Activated naive CD4-positive, alpha-beta T cell treated with anti-CD3 and anti-CD28 coated beads for 36 hours (primary cell): ENCODE measurements at places on chromosomes 1 and 21.

DNA sequence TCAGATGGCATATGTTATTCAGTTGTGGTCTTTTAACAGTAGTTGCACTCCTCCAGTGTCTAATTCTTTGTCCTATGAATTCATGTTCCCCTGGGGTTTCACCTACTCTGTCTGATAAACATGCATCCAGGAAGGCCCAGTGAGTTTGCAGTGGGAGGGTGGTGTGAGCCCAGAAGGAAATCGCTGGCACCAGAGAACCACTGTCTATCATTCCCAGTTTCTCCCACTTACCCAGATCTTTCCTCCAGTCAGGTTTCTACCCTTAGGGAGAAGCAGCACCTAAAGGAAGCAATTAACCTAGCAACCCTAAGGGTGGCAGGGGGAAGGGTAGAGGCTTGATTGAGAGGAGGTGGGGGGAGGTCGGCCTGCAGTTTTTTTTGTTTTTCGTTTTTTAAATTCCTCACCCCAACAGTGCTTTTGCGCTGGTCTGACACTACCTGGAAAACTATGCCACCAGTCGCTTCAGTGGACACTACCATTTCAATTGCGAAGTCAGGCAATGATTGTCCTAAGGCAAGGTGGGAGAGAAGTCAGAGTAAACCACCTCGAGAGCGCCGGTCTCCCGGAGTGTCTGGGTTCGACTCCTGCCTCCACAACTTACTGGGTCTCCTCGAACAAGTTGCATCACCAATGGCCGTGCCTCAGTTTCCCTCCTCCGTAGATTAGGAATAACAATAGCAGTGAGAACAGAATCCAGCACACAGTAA, 766 bp upstream of the SLC44A3 start:
- no peak for DNase-seq

DNA sequence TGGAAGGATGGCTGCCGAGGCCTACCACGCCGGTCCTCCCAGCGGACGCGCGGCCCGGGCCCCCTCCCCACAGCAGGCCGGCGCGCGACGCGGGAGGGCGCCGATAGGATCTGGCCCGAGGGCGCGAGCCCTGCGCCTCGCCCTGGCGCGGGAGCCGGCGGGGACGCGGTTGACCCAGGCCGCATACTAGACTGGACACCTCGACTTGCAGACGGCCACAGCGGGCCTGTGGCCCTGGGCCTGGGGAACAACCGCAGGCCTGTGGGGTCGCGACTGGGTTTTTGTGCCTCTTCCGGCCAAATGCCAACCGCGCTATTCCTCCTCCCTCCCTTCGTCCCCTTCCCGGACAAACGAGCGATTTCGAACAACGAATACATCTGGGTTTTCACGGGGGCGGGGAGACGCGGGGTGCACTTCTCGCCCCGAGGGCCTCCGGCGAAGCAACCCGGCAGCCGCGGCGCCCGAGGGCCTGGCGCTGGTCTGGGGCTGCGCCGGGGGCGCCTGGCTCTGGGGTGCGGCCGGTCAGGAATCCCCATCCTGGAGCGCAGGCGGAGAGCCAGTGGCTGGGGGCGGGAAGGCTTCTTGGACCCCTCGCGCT, 2.4 kb downstream of the NHLH2 start:
- no peak for DNase-seq

DNA sequence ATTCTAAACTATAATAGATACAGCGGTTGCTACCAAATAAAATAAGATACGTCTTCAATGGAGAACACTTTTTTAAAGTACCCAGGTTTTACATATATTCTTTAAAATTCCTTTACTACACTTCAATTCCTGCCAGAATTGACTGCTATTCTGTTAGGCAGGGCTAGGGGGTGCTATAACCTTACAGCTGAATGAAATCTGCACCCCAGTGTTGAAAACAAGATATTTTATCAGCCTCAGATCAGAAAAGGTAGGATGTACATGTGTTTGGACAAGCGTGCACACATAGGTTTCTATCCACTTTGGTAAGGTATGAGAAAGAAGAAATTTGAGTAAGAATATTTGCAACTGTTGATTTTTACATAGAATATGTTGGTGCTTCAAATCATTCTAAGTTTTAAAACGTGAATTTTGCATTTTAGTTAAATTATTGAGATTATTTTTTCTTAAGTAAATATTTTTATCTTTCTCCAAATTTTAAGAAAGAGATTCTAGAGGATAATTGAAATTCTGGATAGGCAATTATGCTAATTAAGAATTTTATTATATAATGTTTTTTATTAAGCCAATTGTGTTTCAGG, 490.8 kb upstream of the ADGRL4 start:
- DNase-seq: peak; percentile 16

- no peak for DNase-seq
Observed at GRCh38 chr1:6603915-6604558, 1.4 kb upstream of the KLHL21 start.

- DNase-seq: no peak
Observed at GRCh38 chr1:56285554-56286402, 293.6 kb downstream of the PLPP3 start.

DNA sequence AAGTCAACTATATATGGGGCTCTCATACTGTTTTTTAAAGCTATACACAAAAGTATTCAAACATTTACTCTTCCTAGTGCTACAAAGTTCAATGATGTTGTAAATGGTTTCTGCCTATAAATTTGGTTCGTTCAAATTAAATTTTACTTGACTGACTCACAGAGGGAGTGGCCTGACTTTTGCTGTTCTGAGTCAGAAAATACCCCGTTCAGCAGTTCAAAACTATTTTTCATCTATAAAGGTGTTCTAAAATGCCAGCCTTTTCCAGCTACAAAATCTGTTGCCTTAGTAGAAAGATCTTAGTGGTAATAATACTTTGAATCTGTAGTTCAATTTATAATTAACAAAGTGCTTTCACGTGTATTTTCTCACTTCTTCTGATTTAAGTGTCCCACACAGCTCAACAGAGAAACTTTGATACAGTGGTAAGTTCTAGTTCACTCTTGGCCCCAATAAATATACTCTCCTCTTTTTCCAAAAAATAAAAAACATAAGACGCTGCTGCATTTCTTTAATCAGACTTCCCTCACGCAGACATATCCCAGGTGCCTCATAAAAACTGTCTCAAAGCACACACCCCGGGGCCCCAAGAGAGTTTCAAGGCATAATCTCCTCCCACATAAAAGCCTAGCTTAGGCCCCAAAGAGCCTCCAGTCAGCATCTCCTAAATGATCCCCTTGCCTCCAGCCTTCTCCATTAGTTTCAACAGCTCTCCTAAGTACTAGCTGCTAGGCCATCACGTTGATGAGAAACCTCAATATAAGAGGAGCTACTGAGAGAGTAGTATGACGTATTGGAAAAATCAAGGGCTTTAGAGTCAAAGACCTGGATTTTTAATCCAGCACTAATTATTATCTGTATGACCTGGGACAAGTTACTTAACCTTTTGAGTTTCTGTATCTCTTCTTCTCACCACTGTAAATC, 3.2 kb downstream of the PTP4A2 start:
- peak; percentile 61 for DNase-seq
